ENCODE measurements at places on chromosomes 2 and 18.

- peak; percentile 15 for DNase-seq
Observed at GRCh38 chr2:137202318-137202717, 437.0 kb downstream of the THSD7B start.

DNA sequence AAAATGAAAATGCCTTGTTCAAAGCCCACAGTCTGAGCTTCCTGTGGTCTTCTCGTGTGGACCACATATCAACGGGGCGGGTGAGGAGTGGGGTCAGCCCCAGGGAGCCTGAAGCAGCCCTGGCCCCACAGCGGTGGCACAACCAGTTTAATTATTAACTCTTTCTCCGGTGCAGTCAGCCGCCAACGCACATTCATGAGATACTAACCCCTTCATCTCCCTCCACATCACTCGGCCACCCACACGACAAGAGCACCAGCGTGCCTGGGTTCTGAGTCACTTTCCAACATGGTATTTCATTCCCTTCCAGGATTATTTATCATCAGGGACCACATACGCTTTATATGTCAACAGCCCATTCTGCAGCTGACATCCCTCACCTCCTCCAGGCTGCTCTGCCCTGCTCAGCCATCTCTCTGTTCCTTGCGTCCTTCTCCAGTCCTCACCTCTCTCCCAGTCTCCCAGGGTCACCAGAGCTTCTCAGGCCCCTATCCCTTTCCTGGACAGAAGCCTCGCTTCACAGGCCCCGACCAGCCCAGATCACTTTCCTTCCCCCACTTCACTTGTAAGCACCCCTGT, 48.0 kb upstream of the ID2 start:
- peak; percentile 78 for DNase-seq

DNA sequence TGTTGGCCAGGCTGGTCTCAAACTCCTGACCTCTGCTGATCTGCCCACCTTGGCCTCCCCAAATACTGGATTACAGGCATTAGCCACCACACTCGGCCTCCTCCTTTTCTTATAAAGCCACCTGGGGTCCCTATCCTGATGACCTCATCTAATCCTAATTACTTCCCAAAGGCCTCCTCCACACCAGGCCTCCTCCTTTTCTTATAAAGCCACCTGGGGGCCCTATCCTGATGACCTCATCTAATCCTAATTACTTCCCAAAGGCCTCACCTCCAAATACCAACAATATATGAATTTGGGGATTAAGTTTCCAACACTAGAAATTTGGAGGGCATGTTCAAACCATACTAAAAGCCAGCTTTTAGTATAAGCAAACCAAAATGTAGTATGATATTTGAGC, 9.7 kb upstream of the RMC1 start:
- no peak for DNase-seq

GRCh38 chr2:149094217-149095015, 55.9 kb downstream of the LYPD6B start:
- no peak for DNase-seq

- peak; percentile 13 for DNase-seq
Observed at GRCh38 chr18:43780782-43781340, 503.6 kb upstream of the SYT4 start.

GRCh38 chr18:9719421-9719981, 11.4 kb downstream of the RAB31 start:
- DNase-seq, result no peak

DNA sequence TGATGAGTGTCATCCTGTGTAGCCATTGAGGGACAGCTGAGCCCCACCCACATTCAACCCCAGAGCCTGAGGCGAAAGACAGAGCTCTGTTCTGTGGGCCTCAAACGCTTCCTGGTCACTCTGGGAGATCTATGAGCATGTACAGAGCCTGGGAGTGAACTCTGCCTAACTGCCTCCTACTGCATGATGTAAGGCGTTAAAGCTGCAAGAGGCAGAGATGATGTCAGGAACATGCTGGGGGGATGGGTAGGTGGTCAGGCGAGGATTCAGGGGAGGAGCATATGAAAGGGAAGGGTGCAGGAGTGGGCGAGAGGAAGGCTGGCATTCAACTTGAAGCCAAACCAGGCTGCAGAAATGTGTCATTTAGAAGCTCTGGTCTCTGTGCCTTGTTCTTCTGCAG, 181.0 kb downstream of the TFCP2L1 start:
- DNase-seq, result no peak

DNA sequence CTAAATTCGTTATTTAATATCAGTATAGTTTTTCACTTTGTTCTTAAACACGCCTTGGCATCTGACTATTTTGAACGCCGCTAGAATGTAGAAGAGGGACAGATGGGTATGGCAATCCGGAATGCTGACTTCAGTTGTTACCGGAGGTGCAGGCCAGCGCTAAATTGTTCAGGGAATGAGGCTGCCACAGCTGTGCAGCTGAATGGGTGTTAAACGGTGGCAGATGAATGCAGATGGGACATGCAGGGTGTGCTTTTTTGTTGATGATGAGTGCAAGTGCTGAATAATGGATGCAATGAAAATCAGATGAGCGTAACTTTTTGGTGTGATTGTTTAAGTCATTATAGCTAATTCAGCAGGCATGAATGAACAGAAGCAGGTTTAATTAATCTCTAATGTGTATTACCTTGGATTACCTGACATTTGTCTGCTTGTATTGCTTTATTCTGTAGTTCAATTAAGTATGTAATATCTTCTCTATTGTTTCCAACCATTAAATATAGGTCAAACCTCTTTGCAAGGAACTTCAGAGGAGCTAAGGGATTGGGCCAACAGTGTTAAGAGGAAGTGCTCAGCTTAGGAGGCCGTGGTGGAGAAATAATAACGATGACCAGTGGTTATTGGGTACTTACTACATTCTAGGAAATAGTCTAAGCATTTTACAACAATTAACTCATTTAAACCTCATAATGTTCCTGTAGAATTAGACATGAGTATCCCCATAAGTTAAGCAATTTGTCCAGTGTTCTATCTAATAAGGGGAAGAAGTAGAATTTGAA, 11.9 kb upstream of the CREG2 start:
- no peak for DNase-seq

DNA sequence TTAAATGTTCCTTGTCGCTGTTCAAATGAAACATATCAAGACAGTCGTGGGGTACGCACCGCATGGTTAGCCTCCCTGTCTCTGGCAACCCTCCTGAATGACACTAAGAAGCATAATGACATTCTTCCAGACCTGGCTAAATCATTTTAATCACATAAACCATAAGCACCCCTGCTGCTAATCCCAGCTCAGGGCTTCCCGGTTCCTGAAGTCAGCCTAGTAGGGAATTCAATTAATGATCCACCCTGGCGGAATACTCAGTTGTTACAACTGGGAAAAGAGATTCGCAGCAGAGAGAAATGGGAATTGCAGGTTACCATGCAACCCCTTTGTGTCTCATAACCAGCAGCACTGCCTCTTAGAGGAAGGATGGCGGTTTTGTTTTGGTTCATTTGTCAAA, 200.8 kb upstream of the AGAP1 start:
- DNase-seq, result no peak

- no peak for DNase-seq
Observed at GRCh38 chr2:212730994-212731393, 192.4 kb upstream of the ERBB4 start.

DNA sequence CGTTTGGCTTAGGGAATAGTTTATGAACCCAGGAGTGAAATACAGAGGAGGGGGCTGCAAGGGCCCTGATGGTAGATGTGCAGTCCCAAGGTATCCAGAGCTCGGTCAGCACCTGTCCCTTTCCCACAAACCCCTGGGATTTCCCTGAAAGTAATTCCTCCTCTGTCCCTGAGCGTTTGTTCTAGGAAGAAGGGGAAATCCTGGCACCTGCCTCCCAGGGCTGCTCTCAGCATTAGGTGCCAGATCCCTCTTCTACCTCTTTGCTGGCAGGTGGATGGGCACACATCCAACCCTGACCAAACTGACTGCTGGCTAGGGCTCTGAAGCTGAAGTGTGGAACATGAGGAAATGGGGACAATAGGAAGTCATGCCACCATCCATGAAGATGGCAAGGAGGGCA, 824.0 kb downstream of the SLC4A3 start:
- DNase-seq, result no peak

GRCh38 chr2:126891681-126892500, 6.8 kb upstream of the TEX51 start:
- DNase-seq, result no peak

GRCh38 chr2:134436706-134437105, 182.8 kb downstream of the MGAT5 start:
- DNase-seq, result no peak

GRCh38 chr2:124325667-124326440, 300.8 kb downstream of the CNTNAP5 start:
- peak; percentile 6 for DNase-seq

DNA sequence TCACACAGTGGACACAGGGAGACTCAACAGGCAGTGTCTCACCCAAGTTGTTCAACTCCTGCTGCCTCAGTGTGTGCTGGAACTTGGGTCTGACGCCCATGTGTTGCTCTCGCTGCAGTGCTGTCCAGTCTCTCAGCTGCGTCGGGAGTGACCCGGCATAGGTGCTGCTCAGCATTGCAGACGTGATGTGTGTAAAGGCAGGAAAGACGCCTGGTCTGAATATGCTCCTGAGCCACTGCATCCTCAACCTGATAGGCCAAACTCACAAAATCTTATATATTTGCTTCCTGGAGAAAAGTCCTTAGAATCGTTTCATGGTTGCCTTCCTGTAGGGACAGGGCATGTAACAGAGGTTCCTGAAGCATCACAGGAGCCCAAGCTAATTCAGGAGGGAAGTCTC, 152.9 kb downstream of the INSIG2 start:
- no peak for DNase-seq

GRCh38 chr2:158407031-158407430, 49.5 kb downstream of the CCDC148 start:
- DNase-seq, result no peak

DNA sequence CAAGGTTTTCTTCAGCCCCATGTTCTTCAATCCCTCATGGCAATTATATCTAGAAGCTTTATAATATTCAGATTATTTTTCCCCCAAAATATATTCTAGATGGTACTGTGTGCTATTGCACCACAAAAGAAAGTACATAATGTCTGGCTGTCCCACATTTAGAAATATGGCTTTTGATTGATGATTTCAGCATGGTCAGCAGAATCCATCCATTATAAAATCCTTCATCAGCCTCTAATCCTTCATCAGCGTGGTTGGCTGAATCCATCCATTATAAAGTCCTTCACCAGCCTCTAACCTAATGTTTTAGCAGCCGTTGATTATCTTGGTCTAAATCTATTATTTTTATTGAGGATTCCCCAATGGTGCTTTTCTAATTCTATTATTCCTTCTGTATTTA, 23.3 kb upstream of the HAAO start:
- no peak for DNase-seq

GRCh38 chr2:11753452-11753885, 7.0 kb downstream of the LPIN1 start:
- DNase-seq, result no peak

DNA sequence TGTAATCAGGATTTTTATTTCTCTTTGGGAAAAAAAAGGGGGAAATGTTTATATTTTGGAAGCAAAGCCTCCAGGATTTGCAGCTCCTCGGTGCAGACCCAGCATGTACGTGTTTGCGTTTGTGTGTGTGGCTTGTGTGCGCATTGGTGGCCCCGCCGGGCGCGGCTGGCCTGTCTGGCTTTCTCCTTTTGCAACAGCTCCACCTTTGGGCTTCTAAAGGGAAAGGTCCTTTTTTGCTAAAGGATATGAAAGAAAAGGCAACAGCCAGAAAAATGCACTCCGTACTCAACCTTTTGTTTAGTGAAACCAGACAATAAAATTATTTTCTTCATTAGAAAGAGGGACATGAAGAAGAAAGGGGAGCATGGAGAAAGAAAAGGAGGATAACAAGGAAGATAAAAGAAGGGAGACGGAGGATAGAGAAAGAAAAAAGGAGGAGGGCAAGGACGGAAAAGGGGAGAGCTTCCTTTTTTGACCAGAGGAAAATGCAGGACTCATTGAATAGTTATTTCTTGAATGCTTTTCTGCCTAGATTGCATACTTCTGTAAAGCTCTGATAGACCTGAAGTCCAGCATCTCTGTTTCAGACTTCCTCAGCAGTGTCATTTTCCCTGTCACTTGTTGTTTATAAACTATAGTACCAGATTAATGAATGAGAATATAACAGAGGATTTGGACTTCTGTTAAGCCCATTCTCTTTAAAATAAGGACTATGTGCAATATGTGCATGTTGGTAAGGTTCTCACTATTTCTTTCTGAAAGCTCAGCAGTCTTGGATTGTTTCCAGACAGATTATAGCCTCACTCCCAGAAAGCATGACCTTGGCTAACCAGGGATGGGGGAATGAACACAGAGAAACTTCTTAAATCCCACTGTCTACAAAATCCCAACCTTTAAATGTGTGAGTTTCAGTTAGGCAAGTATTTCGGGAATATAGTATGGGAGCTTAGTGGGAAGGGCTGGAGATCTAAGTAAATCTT, 563.1 kb upstream of the PIK3C3 start:
- peak; percentile 85 for DNase-seq

DNA sequence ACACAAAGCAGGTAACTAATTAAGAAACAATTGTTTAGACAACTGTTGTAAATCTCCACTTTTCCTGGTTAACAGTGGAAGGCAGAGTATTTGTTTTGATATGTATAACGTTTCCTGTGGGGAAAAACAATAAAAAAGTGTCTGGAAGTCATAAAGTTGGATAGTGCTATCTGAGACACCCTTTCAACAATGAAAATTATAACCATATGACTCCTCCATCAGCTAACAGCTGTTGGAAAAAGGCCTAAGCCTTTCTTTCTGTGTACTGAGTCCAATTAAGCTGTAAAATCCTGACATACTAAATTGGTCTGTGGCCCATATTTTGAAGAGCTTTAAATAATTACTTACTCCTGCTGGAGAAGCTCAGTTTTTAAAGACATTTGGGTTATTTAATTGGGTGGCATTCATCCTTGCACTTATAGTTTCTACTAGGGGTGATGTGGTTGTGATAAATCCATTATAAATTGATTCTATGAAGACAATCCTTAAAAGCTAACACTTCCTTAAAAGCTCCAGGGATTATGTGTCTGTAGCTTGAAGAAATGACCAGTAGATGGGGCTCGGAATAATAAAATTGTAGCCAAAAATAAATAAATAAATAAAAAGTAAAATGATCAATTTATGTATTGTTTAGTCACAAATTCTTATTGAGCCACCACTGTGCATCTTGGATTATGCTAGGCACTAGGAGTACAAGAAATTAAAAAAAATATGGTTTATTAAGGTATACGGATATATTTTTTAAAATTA, 698.1 kb upstream of the NXPH2 start:
- no peak for DNase-seq

DNA sequence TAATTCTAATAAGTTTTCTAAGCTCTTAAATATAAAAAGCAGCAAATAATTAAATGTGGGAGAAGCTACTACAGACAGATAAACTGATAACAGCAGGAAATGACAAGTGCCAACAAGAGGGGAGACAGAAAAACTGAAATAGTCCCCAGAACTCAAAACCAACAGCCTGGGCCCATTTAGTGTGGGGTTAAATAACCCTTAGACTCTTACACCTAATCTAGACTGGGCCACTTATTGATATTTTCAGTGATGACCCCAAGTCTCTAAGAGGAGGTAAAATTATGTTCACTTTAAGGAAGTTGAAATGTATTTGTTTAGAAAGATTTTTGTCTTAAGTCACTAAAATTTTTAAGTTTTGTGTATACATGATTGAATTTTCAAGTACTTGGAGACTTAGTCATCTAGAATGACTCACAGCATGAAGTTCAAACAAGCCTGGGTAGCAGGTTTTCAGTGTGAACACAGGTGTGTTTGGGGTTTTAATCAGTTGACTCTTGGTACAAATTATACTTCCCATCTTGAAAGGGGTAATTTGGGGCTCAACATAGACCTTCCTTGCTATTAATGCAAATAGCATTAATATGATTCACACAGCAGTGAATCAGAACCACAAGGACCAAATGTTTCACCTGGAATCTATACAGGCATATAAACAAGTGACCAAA, 54.9 kb upstream of the MYO3B start:
- DNase-seq, result no peak
